ENCODE measurements at places on chromosomes 5 and 9.

DNA sequence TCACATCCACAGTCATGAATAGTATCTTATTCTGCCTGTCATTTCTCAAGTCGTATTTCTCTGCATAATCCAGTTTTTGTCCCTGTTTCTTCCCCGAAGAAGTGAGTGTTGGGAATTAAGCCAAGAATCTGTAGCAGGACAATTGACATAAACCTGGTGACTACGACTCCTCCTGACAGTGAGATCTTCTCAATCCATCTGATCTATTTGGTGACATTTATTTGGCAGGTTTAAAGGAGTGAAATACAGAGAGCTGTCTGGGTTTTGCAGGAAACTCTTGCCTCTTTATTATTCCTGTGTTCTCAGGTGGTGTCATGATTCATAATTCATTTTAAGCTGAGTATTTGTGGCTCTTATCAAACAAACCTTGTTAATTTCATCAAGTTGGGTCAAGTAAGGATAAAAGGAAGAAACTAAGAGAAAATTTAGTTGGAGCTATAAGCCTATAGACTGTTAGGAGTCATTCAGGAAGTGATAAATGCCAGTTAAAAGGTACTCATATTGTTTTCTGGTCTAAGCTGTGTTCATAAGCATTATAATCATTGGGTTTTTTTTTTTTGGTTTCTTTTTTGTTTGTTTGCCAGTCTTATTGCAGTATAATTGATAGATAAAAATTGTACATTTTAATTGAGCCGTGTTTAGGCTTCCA is 95.9 kb upstream of the PCSK1 start:
- no peaks in the 10 kb centered on the region for H3K36me3 ChIP-seq
- H3K4me1 ChIP-seq = no peaks in the 10 kb centered on the region
- no peak overlapping the region for H3K27ac ChIP-seq
- no peak overlapping the region for H3K4me3 ChIP-seq

DNA sequence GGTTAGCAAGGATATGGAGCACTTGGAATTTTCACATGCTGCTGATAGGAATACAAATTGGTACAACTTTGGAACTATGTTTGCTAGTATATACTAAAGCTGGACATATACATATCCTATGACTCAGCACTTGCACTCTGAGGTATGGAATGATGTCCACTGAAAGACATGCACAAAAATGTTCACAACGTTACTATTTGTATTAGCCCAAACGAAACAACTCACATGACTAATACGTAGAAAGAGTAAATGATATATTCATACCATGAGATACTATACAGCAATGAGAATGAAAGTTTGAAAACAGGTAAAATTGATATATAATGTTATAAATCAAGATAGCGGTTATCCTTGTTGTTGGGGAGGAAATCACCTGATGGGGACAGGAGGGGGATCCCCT is 45.5 kb upstream of the CDC42SE2 start:
- no peak overlapping the region for H3K4me3 ChIP-seq
- no peak for DNase-seq
- no peak overlapping the region for H3K27ac ChIP-seq
- H3K36me3 ChIP-seq = no peaks in the 10 kb centered on the region

GRCh38 chr9:89597711-89598362 is 7.0 kb upstream of the GADD45G start:
- no peak overlapping the region for H3K4me3 ChIP-seq
- no peaks in the 10 kb centered on the region for H3K36me3 ChIP-seq
- peaks cover 33% of the 10 kb centered on the region for H3K27me3 ChIP-seq
- DNase-seq = no peak

DNA sequence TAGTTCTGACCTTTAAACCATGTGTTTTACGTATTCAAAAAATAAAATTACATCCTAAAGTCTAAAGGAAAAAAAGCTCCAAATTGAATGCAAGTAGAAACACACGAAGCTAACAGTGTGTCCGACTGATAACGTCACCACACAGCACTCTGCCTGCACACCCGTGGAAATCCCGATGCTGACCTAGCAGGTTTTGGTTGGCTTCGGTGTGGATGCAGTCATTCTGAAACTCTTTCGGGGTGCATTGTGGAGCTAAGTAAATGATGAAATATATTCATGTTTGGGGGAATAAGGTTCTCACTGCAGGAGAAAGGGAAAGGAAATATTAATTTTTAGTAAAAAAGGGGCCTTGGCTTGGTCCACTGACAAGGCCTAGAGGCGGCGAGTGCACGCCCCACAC is 2.0 kb downstream of the RASGEF1C start:
- no peak overlapping the region for H3K27ac ChIP-seq
- H3K36me3 ChIP-seq = no peaks in the 10 kb centered on the region
- H3K27me3 ChIP-seq = peaks cover 6% of the 10 kb centered on the region
- peaks cover 10% of the 10 kb centered on the region for H3K4me1 ChIP-seq

DNA sequence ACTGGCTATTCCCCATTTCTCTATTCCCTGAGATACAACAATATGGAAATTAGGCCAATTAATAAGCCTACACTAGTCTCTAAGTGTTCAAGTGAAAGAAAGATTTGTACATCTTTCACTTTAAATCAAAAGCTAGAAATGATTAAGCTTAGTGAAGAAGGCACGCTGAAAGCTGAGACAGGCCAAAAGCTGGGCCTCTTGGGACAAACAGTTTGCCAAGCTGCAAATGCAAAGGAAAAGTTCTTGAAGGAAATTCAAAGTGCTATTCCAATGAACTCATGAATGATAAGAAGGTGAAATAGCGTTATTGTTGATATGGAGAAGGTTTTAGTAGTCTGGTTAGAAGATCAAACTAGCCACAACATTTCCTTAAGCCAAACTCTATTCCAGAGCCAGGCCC is 256.2 kb downstream of the ZSWIM6 start:
- H3K4me1 ChIP-seq = peaks cover 7% of the 10 kb centered on the region
- H3K27me3 ChIP-seq = no peaks in the 10 kb centered on the region
- no peak overlapping the region for H3K27ac ChIP-seq

Data from chondrocyte (in vitro differentiated cells).